ENCODE measurements at places on chromosomes 13 and 19.

- DNase-seq = peak; percentile 83
Observed at GRCh38 chr19:55643003-55643886, at the start of gene ZNF581. TSS of gene ZNF581 (plus strand) at chr19:55643649. CDS start at chr19:55644572, 923 bp downstream.

DNA sequence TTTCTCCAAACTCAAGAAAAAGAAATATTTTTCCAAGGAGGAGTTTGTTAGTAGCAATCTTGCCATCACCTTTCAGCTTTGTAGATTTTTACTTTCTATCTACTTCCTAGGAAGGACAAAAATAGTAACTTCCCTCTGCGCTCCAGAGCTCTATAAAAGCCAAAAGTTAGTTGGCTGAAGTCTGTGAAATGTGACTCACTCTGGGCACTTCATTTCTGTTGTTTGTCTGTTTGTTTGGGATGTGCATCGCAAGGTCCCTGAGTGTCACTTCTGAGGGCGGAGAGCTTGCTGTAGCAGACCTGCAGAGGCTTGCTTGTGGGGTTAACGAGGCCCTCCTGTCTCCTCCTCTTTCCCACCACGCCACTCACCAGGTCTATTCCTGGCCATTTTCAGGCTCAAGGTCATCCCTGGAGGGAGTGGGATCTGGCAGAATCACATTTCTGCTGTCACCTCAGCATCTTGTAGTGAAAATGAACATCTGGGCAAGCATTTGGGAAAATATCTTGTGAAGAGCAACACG is 307.6 kb downstream of the GPC6 start:
- no peak for DNase-seq

DNA sequence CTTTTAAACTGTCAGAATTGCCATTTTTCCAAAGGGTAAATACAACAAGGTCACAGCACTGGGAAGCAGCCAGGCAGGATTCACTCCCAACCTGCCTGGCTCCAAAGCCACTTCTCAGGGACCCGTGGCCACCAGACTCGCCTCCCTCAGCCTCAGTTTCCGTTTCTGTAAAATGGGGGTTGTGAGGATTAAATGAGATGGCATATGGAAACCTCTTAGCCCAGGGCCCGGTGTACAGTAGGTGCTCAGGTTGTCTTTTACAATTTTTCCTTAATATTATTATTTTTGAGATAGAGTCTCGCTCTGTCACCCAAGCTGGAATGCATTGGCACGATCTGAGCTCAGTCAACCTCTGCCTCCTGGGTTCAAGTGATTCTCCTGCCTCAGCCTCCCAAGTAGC is 10.1 kb downstream of the YJU2 start:
- no peak for DNase-seq

GRCh38 chr19:50667759-50668231 is 18.6 kb downstream of the C19orf81 start:
- DNase-seq = no peak

- no peak for DNase-seq
Observed at GRCh38 chr19:49057636-49058234, at the start of gene CGB7. TSS of gene CGB7 (minus strand) at chr19:49057749. CDS start at chr19:49055375, 2,374 bp downstream.

- no peak for DNase-seq
Observed at GRCh38 chr19:33558856-33559255, 37.3 kb upstream of the PEPD start.

DNA sequence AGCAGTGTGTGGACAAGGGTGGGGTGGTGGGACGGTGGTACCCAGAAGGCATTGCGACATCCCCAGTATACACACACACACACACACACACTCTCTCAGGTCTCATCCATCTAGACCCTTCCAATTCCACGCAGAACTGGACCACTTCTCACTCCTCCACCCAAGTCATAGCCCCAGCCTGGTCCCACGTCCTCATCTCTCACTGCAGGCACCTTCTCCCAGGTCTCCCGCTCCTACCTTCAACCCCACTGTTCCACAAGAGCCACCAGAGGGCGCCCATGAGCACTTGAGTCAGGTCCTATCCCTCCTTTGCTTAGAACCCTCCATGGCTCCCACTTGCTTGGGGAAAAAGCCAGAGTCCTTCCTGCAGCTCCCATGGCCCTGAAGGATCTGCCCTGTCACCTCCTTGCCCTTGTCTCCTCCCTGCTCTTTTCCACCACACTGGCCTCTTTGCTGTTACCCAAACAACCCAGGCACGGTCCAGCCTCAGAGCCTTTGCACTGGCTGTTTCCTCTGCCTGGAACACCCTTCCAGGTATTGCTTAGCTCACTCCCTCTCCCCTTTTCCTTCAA is 62.6 kb downstream of the IER2 start:
- peak; percentile 69 for DNase-seq

DNA sequence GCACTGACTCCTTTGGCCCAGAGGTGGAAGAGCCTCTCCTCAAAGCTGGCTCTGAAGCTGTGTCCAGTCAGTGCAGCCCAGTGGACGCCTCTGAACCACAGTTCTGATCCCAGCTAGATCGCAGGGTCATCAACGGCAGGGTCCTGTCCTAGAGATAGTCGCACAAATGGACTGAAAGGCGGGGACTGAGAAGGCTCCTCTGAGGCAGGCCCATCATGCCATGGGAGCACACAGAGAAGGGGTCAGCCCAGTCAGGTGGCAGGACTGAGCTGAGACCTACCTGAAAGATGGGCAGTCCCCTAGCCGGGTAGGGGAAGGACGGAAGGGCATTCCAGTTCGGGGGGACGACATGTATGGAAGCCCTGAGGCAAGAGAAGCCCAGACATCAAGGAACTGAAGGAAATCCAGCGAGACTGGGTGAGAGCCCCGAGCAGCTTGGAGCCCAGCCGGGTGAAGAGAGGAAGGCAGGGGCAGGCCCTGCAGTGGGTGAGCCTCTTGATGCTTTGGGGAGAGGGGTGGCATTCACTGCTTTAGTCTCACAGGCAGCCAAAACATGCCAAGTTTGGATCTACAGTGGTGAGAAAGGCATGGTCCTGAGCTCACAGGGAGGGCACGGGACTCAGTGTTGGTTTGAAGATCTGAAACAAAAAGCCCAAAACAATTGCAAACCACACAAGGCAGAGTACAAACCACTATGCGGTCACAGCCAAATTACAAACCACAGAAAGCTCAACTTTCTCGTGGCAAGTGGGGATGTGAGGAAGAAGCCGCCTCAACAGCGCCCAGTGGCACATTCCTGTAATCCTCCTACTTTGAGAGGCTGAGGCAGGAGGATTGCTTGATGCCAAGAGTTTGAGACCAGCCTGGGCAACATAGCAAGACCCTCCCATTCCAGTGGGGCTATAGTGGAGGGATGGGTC is 10.0 kb downstream of the CALM3 start:
- DNase-seq = no peak

GRCh38 chr13:112615391-112615790 is 27.4 kb upstream of the TUBGCP3 start:
- DNase-seq = no peak

- peak; percentile 41 for DNase-seq
Observed at GRCh38 chr19:52296773-52297600, at the start of gene ZNF480. TSS of gene ZNF480 (plus strand) at chr19:52297169. CDS start at chr19:52300413, 3,244 bp downstream.

DNA sequence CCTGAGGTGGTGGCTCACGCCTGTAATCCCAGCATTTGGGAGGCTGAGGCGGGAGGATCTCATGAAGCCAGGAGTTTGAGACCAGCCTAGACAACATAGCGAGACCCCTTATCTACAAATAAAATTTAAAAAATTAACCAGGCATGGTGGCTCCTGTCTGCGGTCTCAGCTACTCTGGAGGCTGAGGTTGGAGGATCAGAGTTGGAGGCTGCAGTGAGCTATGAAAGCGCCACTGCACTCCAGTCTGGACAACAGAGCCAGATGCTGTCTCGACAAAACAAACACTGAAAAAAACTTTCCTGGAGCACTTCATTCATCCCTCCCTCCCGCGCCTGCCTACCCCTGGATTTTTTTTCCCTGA is 665 bp upstream of the ATG4D start:
- no peak for DNase-seq

- DNase-seq = no peak
Observed at GRCh38 chr13:42137856-42138537, 89.5 kb downstream of the DGKH start.

GRCh38 chr19:16417660-16418596 is 53.8 kb downstream of the EPS15L1 start:
- peak; percentile 87 for DNase-seq

DNA sequence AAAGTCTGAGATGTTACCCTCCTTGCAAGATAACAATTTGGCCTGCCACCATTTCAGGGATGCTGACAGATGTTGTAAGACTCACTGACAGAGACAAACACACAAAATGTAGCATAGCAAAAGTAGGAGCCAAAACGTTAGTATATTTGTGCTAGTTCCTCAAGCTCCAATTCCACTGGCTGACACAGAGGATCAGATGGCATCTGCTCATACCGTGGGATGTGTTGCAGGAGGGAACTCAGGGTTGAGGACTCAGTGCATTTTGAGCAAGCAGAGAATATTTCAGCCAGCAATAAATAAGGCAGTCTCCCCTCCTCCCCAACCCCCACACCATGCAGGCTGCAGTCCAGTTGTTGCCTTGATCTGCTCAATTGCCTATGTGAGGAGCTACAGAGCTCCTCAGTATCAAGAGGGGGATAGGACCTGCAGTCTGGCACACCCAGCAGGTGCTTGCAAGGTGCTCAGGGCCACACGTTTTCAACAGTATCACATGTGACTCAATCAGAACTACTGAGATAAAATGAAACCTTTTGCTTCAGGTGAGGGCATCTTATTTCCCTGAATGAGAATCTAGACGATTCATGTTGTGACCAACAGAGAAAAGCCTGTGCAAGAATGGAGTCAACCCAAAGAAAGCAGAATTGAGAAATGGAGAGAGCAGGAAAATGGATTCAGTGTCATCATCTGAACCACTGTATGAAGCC is 23.6 kb upstream of the LRCH1 start:
- no peak for DNase-seq

DNA sequence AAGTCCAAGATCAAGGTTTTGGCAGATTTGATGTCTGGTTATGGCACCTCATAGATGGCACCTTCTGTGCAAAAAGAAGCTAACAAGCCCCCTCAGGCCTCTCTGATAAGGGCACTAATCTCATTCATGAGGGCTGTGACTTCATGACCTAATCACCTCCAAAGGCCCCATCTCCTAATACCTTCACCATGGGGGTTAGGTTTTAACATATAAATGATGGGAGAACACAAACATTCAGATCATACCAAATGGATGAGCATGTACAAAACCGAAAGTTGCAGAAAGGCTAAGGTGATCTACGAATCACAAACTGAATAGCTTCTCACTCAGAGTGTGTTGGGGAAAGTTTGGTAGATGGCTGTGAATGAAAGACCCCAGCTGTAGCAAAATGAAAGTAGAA is 217.4 kb downstream of the TBC1D4 start:
- DNase-seq = no peak

DNA sequence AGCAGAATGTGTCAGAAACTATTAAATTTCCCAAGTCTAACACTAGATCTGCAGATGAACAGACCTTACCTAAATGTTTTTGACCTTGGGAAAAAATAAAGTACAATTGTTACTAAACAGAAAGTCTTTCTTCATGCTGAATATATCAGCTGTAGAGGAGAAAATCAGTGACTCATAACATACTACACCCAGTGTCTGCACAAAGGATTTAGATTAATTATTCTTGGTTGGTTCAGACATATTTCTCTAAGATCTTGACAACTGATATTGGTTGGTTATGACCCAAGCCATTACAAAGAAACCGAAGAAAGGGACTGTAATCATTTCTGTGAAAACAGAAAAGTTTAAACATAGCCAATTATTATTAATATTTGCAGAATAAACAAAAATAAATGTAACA is 225.1 kb downstream of the HS6ST3 start:
- no peak for DNase-seq

GRCh38 chr13:34411894-34412293 is 530.2 kb upstream of the NBEA start:
- no peak for DNase-seq

GRCh38 chr19:7872306-7873204 is 1.6 kb downstream of the PRR36 start:
- no peak for DNase-seq

GRCh38 chr13:99311137-99311536 is 3.9 kb upstream of the GPR183 start:
- no peak for DNase-seq

DNA sequence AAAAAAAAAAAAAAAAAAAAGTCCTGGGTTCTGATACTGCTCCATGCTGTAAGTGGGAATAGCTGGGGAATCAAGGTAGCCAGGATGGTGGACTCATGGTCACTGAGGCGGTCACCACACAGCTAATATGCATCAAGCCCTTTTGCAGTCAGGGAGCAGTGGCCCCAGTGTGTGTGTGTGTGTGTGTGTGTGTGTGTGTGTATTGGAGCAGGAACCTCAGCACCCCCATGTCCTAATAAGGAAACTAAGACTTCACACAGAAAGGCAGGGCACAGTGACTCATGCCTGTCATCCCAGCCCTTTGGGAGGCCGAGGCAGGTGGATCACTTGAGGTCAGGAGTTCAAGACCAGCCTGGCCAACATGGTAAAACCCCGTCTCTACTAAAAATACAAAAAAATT is 12.0 kb downstream of the B3GNT3 start:
- no peak for DNase-seq

- no peak for DNase-seq
Observed at GRCh38 chr19:49840736-49841249, 10.2 kb upstream of the PTOV1 start.

DNA sequence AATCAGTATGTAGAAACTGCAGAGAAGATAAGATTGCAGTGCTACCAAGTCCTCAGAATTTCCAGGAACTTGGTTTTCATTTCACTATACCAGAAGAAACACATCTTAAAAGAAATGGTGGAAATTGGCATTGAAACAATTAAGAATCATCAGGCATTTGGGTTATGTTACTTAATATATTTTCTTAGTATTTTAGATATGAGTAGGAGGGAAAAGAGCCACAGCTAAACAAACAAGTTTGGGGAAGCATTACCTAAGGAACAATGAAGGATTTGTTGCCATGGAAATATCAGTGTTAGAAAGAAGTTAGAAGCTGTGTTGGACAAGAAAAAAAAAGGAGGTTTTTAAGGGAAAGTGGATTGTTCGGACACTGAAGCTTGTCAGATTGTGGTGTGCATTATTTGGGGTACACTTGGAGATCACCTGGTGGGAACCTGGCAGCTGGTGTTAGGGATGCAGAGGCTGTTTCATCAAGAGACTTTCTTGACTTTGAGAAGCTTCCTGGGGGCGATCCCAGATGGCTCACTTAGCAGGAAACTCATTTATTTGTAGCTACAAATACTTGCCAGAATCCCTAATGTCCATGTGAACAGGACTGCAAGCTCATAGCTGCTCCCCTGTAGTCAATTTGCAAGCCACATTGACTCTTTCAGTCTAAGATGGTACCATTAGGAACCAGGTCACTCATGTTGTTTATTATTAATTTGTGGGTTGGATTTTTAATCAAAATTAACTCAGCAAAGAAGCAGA is 246.7 kb downstream of the RFC3 start:
- DNase-seq = no peak

All from 8988T (cell line).